Cerebellum (tissue), 4 donors: ENCODE measurements at places on chromosomes 5 and 9. TPM values are rescaled to one million over a fixed set of nuclear protein-coding genes. Genes with fewer than 3 reads are reported as not detected.

- DNase-seq: no peak
Measured at GRCh38 chr5:1122511-1123294, 10.8 kb upstream of the SLC12A7 start.

DNA sequence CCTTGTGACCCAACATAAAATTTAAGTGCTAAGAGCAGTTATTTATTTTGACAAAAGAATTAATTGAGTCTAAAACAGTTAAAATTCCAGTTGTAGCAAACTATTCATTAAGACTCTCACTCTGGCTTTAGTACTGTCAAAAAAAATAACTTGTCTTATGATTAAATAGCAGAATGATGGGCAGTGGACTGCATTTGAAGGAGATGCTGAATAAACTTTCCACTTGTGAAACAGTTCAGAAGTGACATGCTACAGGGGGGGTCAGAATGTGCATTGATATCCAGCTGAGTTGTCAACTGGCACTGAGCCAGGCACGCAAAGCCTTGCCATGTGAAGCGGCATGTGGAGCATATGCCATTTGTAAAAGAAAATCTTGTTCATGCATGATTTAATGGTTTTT, 76.0 kb downstream of the FCHO2 start:
- no peak for DNase-seq

- DNase-seq: no peak
Measured at GRCh38 chr9:107671588-107671987, 182.0 kb upstream of the KLF4 start.

GRCh38 chr9:98311541-98311940, 56.1 kb upstream of the TBC1D2 start:
- no peak for DNase-seq

DNA sequence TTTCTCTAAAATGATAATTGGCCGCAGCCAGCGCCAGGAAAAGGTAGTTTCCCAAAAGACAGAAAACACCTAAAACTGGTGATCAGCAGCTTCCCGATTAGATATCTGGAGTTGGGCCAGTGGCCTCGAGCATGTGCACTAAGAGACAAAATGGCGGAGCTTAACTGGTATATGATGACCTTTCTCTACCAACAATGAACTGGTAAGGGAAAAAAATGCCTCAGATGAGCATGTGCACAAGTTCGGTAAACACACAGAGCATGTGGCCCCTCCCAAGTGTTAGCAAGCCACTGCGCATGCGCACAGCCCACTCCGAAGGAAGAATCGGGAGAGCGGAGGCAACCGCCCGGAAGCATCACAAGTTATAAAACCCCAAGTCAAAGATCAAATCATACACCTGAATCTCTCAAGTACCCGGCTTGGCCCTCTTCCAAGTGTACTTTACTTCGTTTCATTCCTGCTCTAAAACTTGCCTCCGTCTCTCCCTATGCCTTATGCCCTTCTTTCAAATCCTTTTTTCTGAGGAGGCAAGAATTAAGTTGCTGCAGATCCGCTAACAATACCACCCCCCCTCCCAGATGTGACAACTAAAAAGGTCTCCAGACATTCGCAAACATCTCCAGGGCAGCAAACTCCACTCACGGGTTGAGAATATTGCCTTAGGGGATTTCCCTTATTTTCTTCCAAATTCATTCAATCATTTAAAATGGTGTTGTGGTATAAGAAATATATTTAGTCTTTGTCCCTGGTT, 15.0 kb upstream of the PTBP3 start:
- peak; percentile 70 for DNase-seq

- no peak for DNase-seq
Measured at GRCh38 chr5:97752871-97753270, 569.8 kb upstream of the RIOK2 start.

- no peak for DNase-seq
Measured at GRCh38 chr5:78568212-78568611, 80.4 kb downstream of the LHFPL2 start.

GRCh38 chr5:43702815-43703214, 99.8 kb downstream of the NNT start:
- DNase-seq: peak; percentile 55

- DNase-seq: no peak
Measured at GRCh38 chr5:1836891-1837880, 36.0 kb downstream of the NDUFS6 start.

GRCh38 chr5:127878174-127878750, 175.1 kb downstream of the CCDC192 start:
- no peak for DNase-seq

- no peak for DNase-seq
Measured at GRCh38 chr9:1456301-1457024, 406.3 kb downstream of the DMRT2 start.

GRCh38 chr5:54315736-54316528, 5.6 kb upstream of the ARL15 start:
- DNase-seq: no peak

DNA sequence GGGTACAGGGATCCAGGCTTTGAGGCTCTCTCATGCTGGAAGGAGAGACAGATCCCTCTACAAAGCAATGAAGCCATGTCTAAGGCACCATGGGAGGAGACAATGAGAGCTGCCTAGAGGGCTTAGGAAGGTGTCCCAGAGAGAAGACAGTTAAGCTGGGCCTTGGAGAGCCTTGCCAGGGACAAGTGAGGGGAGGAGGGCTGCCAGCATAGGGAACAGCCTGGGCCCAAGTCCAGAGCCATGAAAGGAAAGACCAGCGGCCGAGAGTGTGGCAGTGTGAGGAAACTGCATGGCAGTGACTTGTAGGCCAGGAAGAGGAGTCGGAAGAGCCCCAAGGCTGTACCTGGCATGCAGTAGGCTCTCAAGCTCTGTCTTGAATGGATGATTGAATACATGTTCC, 88.5 kb downstream of the PSD2 start:
- DNase-seq: no peak

DNA sequence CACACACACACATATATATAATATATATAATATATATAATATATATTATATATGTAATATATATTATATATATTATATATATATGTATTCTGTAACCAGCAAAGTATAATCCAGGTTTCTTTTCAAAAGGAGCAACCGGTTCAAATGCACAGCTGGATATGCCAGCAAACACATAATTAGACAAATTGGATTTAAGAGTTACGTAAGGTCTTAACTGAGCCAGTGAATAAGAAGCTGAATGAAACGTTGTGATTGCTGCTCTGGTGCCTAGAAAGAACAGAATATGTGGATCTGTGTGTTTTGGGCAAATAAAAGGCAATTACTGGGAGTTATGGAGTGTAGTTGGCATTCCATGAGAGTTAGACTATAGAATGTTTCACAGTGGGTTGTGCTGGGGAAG, 178.1 kb downstream of the SLF1 start:
- DNase-seq: no peak

- DNase-seq: no peak
Measured at GRCh38 chr5:30959238-30959637, 234.2 kb upstream of the CDH6 start.

Gene SMC2
- 21.7 TPM for total RNA-seq

Gene POLE3
- total RNA-seq: 28.4 TPM

Gene ABLIM3
- 43.3 TPM for total RNA-seq

Gene NOL6
- 12.2 TPM for total RNA-seq

Gene PPP3R2
- 0.45 TPM for total RNA-seq

Gene GZMA
- total RNA-seq: not detected

Gene DENND1A
- total RNA-seq: 33.7 TPM
